ENCODE measurements at places on chromosomes 2 and 18. TPM values are rescaled to one million over a fixed set of nuclear protein-coding genes. Genes with fewer than 3 reads are reported as not detected.

DNA sequence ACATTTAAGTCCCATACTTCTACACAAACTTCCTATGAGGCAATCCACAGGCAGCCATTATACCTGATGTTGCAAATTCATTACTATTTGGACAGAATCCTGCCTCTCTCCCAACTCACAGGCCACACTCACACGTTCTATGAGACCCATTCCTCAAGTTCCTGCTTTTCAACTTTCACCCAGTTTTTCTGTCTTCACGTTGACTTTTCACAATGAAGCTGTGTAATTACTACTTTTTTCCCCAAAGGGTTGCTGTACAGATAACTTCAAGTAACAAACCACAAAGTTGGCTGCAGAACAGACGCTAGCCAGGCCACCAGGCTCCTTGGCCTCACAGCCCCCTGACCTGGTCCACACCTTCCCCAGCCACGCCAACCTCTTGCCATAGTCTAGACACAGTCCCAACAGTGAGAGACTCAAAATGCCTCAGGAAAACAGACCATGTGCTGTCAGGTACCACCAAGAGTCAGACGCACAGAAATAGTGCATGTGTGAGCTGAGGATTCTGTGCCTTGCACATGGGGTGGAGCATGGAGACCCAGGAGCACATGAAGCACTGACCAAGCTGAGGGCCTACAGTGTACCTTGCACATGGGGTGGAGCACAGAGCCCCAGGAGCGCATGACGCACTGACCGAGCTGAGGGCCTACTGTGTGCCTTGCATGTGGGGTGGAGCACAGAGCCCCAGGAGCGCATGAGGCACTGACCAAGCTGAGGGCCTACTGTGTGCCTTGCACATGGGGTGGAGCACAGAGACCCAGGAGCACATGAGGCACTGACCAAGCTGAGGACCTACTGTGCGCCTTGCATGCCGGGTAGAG lies 61.0 kb downstream of the EIPR1 start:
- no peak for DNase-seq

DNA sequence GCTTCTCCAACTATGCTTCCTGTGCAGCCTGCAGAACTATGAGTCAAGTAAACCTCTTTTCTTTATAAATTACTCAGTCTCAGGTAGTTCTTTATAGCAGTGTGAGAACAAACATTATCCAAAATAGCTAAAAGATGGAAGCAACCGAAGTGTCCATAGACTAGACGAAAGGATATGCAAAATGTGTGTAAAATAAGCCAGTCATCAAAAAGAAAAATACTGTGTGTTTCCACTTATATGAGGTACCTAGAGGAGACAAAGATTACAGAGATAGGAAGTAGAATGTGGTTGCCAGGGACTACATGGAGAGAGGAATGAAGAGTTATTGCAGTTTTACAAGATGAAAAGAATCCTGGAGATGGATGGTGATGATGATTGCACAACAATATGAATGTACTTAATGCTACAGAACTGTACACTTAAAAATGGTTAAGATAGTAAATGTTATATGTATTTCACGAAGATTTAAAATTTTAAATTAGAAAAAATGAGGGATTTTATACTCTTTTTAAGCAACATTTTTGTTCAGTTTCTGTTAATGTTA lies 99.3 kb upstream of the FN1 start:
- no peak for DNase-seq

Gene OR6B2
- not detected for total RNA-seq

GRCh38 chr2:240506406-240507059 lies 51.3 kb downstream of the ANKMY1 start:
- peak; percentile 1 for DNase-seq

DNA sequence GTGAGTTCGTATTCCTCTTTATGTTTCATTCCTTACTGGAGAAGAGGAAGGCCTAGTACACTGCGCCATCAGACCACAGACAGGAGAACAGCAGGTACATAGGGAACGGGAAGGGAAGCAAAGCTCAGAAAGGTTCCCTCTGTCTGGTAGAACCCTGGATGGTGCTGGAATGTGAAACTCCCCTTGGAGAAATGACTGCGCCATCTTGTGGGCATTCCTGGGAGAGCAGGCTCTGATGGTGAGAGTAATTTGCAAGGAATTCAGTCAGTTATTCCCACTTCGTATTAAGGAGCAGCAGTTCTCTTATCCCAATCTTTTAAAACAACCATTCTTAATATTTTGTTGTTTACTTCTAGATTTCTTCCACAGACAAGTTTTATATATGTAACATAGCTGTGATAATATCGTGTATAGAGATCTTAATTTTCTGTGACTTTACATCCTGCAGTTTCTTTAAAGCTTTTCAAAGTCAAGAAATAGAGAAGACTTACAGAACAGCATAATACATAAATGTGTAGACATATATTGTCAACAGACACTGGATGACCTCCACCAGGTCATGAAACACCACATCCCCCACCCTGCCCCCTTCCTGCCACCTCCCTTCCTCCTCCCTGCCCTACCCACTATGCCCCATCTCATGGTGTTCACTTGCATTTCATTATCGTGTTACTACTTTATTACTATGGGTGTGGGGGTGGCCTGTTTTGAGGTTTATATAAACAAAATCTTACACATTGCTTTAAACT lies 83.9 kb downstream of the ARHGEF4 start:
- DNase-seq, result peak; percentile 46

GRCh38 chr2:218982586-218983262 lies 2.3 kb downstream of the FEV start:
- DNase-seq, result no peak

Gene SIX3
- not detected for total RNA-seq

GRCh38 chr2:4340536-4340935 lies 637.2 kb downstream of the DCDC2C start:
- no peak for DNase-seq

- no peak for DNase-seq
Observed at GRCh38 chr2:55338268-55338667, 69.2 kb upstream of the MTIF2 start.

GRCh38 chr2:96869281-96869821 lies 529 bp downstream of the SEMA4C start:
- DNase-seq, result peak; percentile 77

DNA sequence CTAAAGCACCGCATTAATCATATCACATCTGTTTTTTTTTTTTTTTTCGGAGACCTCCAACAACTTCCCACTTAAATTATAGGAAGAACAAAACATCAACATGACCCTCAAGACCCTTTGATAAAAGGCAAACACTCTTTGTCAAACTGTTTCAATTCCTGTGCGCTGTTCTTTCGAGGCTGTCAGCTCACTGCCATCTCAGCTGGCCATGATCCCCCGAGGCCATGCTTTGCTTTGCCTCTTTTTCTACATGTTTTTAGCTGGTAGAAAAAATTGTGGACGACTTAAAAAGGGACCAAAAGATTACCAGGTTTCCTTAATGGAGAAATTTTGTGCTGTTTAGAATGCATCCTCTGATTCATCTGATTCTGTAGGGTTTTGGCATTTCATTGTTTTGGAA lies 138.2 kb downstream of the DPP10 start:
- DNase-seq, result no peak

DNA sequence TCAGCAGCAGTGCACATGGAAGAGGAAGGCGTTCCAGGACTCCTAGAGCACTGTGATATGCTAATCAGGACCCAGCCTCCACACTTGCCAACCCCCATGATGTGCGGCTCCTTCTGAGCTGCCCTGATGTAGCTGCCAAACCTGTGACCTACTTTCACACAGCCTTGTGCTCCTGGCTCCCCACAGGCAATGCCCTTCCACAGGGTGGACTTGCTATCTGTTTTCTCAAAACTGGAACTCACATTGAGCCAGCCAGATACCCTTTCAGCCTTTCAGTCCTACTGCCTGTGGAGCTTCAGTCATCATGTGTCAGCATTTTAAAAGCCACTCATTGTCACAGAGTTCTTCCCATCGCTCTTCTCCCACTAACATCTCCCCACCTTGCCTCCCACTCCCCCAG lies 181.6 kb downstream of the AFF3 start:
- no peak for DNase-seq

DNA sequence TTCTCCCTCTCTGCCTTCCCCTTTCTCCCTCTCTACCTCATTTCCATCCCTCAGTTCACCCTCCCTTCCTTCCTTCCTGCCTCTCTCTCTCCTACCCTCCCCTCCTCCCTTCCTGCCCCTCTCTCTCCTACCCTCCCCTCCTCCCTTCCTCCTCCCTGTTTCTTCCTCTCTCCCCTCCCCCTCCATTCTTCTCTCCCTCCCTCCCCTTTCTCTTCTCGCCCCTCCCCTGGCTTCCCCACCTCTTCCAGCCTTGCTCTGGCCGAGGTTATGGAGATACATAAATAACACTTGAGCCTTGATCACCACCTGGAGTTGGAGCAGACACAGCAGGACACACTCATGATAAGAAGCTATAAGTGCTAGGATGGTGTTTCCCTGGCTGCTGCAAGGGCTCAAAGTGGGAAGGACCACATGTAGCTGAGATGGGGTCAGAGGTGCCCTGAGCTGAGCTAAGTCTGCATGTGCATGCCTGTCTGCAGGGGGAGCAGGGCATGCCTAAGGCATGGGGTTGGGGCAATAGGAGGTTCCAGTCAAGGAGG lies 326.1 kb upstream of the HS6ST1 start:
- DNase-seq, result no peak

DNA sequence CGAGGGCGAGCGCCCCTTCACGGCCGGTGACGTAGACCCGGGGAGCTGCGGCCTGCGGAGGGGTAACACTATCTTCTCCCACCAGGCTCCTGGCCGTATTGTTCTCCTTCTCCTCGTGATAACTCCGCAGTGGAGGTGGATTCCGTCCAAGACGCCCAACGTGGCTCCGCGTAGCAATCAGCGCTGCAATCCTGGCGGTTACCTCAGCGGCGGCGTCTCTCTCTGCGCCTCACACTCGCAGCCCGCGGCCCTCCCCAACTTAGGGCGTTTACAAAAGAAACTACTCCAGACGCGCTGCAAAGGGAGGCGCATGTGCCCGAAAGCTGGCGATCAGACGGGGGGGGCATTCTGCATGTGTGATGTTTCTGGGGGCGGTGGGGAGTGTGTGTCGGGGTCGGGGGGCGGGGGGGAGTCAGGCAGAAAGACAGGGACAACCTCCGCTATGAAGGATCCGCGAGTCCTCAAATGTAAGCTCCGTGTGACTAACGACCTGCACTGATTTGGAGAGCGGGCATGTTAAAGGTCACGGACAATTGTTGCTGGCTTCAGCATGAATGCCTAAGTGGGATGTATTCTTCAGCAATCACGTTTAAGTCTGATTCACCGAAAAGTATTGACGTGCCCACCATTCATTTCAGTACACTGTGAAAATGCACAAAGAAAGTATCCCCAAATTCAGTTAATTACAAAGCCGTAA lies 1.3 kb upstream of the ZNF516 start:
- DNase-seq, result no peak
